ENCODE measurements at places on chromosomes 1 and 21.

GRCh38 chr1:204980840-204981405 is 62.1 kb upstream of the CNTN2 start:
- no peak for DNase-seq

DNA sequence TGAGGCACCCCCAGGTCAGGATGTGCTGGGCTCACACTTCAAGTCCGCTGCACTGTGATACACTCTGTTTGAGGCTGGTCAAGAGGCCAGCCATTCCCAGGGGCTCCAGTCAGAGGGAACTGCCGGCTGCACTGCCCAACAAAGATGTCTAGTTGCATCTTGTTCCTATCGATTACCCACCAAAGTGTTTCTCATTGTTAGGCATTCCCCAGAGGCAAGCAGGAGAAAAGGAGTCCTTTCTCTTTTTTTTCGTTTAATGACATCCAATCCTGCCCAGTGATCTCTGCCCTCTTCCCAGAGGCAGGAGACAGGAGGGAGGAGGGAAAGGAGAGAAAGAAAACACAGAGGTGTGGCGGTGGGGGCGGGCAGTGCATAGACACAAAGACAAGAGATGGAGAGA is 150.4 kb downstream of the OMA1 start:
- no peak for DNase-seq

- DNase-seq, result no peak
These were observed 22.9 kb downstream of the SPSB1 start for GRCh38 chr1:9315411-9316079.

GRCh38 chr1:56915960-56916359 is 49.9 kb downstream of the C8B start:
- no peak for DNase-seq

DNA sequence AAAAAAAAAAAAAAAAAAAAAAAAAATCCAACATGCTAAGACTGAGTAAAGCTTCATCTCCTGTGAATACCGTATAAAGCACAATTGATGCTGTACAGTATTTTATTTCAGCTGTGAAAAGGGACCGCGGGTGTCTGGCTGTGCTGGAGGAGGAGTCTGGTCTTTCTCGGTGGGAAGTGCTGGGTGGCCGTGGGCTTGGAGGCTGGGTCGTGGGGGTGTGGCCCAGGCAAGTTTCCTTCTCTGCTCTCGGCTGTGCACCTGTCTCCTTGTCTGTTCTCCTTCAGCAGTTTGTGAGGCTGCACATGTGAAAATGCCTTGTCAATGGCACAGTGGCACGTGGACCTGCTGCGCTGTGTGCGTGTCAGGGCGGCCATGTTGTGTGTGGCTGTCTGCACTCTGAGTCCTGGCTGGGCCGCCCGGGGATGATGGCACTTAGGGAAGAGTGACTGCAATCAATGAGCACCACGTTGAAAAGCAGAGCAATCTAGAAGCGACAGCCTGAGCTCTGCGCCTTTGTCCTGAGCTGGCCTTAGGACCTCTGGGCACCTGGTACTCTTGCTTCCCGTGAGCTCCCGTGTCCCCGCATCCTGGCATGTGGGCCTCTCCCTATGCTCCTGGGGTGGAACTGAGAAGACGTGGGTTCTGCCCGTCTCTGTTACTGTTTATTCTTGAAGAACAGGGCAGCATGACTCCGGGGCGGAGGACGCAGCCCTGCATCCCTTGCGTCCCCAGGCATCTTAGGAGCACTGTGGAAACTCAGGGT is 14.5 kb downstream of the AGPAT3 start:
- no peak for DNase-seq

- no peak for DNase-seq
These were observed 2.1 kb downstream of the SIPA1L2 start for GRCh38 chr1:232627645-232628334.

All from lower leg skin (tissue), 4 donors.